AG04450 (cell line): ENCODE measurements at places on chromosomes 5 and 9.

GRCh38 chr9:8750639-8751051 lies 951.1 kb upstream of the DMAC1 start:
- DNase-seq: no peak

GRCh38 chr5:53030893-53031292 lies 41.7 kb downstream of the ITGA2 start:
- DNase-seq: no peak

DNA sequence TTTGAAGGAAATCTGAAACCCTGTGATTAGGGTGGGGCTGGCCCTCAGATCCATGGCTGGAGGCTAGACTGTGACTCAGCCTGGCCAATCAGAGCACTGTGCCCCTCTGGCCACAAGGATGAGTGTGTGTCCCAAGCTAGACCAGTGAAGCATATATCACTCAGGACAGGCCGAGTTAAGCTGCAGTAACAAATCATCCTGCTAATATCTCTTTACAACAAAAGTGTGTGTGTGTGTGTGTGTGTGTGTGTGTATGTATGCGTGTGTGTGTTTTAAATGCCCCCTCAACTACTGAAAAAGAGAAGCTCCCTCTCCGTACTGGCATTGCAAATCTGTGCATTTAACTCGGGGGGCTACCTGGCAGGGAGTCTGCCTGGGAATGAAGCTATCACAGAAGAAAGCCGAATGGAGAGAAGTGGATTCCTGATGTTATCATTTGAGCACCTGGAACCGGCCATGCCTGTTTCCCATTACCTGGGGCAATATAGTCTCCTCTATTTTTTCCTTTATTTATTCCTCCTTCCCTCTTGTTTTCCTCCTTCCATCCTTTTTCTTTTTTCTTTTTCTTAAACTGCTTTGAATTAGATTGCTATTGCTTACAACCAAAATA lies 25.6 kb downstream of the STC2 start:
- no peak for DNase-seq

DNA sequence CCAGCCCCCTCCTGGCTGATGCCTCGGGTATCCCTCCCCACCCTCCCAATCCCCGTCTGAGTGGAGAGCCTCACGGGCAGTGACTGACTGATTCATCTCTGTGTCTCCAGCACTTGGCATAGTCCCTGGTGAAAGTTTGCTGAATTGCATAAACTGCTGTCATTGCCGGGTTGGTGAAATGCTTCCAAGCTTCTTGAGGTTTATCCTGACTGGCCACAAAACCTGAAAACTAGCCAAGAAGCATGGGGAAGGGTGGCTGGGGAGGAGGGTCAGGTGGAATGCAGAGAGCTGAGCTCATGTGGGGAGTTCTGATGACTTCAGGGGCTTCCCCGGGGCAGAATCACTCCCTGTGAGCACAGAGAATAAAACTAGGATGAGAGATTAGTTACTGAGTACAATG lies 56.9 kb upstream of the GGTA1 start:
- DNase-seq: peak; percentile 88

- no peak for DNase-seq
Measured at GRCh38 chr9:135480071-135480939, 723 bp downstream of the PPP1R26 start.

DNA sequence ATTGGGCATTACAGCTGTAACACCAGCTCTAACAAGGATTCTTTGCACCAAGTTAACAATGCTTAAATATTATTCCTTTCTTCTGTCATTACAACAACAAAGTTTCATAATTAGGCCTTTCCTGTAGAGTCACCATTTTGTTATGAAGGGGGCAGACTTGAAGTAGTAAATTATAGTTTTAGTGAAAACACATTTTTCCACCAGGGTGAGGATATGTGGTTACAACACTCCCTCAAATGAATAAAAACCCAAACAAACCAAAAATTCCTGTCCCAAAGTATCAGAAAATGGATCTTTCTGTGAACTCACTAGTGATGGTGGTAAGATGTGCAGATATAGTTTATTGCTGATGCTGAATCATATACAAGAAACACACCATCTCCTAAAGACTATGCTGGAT lies 250.5 kb upstream of the TUT7 start:
- no peak for DNase-seq

DNA sequence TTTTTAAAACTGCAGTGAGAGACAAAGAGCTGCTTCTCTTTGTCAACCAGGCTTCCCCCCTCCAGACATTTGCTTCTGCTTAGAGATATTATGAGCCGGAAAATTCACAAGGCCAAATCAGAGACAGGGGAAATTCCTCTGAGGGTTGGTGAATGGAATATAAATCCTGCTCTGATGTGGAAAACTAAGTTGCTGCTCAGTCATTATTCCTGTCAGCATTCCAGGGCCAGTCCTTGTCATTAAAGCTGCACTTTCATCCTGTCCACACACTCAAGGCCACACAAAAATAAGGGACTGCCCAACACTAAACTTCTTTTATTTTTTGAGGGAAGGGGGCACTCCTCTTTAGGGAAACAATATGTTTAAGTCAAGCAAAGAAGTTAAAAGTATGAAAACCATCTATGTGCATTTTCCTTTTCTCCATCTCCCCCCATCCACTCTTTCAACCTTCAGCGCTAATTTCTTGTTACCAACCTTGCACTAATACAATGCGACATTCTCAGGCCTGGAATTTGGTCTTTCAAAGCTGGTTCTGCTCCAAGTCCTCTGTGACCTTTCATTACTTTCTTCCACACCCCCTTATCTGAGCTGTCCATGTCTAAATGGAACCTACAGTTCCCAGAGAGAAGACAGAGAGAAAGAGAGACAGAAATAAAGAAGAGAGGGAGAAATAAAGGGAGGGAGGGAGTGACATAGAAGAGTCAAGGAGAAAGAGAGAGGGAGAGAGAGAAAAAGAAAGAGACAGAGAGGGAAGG lies 118.9 kb upstream of the S1PR3 start:
- DNase-seq: no peak

DNA sequence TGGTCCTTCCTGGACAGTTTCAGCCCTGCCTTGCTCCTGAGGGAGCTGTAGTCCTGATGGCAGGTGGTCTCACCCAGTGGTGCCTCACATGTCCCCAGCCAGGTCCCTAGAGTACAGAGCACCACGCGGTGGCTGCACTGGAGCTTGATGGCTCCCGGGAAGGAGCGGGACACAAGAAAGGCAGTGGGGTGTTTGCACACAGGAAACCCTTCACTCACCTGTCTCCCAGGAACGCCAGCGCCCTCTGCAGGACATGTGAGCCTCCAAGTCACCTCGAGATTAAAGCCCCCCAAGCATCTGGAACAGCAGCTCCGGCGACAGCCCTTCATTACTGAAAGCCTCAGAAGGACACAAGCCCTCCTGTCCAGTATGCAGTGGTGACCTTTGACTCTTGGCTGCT lies 19.9 kb upstream of the TMEM250 start:
- no peak for DNase-seq

DNA sequence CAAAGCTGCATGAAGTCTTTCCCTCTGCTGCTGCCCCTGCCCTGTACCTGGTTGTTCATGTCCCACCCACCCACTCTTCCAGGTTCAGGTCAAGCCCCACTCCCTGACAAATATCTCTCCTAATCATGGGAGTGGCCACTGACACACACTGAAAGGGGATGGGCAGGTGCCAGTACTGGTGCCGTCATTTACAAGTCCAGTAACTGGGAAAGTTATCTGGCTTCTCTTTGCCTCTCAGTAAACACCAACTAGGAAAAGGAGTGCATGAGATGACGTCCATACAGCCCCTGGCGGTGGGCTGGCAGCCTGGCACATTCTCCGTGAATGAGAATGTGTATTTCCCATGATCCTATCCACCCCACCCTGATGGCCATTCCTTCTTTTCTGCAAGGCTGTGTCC lies 225.2 kb downstream of the FSTL4 start:
- DNase-seq: no peak

DNA sequence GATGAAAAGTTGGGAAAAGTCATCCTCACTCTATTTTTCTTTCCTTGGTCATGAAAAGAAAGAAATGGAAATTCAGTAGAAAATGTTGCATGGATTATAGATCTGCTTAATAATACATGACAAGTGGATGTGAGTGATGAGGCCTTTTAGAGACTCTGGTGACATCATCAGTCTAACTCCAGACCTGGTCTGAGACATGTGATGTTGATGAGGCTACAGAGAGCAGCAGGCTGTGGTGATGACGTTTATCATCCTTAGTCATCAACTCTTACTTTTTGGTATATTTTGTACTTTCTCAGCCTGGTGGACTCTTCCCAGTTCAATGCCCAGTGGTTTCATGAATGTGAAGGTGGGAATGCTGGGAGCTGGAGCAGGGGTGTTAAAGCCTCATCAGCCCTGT lies 116.4 kb downstream of the TTLL11 start:
- no peak for DNase-seq
